ENCODE measurements at places on chromosomes 1 and 21.

- DNase-seq: no peak
Observed at GRCh38 chr1:203522237-203522636, 28.3 kb downstream of the OPTC start.

- DNase-seq: no peak
Observed at GRCh38 chr1:42002220-42002619, 83.5 kb upstream of the HIVEP3 start.

DNA sequence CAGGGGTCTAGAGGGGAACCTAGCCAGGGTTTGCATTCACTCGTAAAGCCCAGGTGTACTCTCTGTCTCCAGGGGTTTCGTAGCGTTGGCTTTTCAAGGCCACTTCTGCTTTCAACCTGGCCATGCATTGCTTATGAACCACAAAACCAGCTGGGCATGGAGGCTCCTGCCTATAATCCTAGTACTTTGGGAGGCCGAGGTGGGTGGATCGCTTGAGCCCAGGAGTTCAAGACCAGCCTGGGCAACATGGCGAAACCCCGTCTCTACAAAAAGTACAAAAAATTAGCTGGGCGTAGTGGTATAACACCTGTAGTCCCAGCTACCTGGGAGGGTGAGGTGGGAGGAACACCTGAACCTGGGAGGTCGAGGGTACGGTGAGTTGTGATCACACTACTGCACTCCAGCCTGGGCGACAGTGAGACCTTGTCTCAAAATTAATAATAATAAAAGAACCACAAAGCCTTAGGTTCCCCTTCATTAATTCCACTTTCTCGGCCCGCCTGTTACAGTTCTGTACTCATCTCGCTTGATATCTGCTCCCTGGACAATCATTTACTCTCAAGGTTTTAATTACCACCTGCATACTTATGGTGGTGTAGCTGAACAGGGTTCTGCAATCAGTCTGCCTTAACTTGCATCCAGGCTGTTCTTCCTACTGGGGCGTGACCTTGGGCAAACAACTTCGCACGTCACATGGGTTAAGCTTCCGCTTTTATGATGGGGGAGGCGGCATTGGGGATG lies 6.1 kb downstream of the SLC16A4 start:
- no peak for DNase-seq

DNA sequence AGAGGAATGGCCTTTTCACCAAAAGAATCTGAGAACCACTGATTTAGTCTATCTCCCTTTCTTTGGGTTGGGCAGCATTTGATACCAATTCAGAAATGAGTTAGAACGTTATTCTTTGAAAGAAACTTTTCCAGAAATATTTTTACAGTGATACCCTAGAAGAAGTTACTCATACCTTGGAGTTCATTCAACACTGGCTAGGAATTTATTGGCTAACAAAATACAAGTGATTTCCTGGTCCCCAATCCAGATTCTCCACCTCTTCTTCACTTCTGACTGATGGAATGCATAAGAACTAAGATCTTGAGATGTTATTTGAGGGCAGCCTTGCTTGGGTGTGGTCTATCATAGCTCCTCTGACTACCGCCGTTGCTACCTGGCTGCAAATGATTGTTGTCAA lies 9.4 kb downstream of the C1orf162 start:
- DNase-seq: no peak

- DNase-seq: no peak
Observed at GRCh38 chr1:238177960-238178645, 287.4 kb upstream of the ZP4 start.

DNA sequence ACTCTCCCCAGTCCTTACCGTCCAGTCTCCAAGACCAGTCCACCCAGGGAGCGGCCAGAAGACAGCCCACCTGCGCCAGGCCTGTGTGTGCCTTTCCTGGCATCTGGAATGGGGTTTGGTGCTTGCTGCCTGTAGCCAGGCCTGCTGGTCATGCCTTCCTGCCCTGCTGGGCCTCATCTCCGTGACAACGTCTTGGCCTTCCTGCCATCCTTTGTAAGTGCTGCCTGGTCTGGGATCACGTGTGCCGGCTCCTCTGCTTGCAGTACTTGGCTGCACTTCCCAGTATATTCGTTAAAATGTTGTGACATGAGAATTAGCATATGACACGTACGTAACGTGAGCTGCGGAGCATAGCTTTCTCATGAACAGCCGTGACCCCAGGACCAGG lies 145.3 kb upstream of the COL6A1 start:
- no peak for DNase-seq

DNA sequence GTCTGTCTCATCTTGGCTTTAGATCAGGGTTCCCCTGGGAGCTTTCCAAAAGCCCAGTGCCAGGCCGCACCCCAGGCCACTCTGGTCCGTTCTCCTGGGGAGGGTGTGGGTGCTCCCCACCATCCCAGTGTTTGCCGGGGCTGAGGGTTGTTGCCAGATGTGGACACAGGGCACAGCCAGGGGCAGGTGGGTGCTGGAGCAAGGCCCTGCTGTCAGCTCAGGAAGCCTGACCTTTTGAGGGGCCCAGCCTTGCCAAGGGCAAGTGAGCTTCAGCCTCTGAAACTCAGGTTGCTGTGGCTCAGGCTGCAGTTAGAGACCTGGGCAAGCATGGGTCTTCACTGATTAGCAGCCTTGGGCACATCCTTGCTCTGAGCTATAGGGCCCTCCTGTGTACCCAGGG lies 22.8 kb upstream of the ZBTB21 start:
- DNase-seq: no peak

- no peak for DNase-seq
Observed at GRCh38 chr1:244316407-244316806, 135.3 kb downstream of the ADSS2 start.

DNA sequence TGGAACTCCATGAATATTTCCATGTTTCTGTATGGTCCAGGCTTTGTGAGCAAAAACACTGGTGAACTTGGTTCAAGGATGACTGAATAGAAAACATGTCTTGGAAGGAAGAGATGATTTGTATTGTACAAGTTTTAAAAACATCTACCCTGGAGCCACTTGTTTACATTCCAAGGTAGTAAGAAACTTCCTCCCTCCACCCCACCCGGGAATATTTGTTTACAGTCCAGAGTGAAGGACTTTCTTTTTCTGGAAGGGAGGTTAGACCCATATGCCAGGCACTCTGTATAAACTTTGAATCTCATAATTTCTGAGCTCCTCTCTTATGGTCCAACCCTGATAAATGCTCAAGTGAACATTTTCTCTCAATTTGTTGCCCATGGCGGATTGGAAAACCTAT lies 323.3 kb upstream of the LYPLAL1 start:
- DNase-seq: no peak

- DNase-seq: no peak
Observed at GRCh38 chr1:33821291-33821690, 42.6 kb upstream of the HMGB4 start.

GRCh38 chr21:45152265-45152746 lies 77.9 kb downstream of the ADARB1 start:
- DNase-seq: peak; percentile 38

GRCh38 chr1:2640626-2641025 lies 7.8 kb upstream of the MMEL1 start:
- DNase-seq: no peak

GRCh38 chr1:240827786-240828185 lies 215.8 kb upstream of the GREM2 start:
- no peak for DNase-seq

GRCh38 chr1:185808631-185809030 lies 74.4 kb downstream of the HMCN1 start:
- no peak for DNase-seq

DNA sequence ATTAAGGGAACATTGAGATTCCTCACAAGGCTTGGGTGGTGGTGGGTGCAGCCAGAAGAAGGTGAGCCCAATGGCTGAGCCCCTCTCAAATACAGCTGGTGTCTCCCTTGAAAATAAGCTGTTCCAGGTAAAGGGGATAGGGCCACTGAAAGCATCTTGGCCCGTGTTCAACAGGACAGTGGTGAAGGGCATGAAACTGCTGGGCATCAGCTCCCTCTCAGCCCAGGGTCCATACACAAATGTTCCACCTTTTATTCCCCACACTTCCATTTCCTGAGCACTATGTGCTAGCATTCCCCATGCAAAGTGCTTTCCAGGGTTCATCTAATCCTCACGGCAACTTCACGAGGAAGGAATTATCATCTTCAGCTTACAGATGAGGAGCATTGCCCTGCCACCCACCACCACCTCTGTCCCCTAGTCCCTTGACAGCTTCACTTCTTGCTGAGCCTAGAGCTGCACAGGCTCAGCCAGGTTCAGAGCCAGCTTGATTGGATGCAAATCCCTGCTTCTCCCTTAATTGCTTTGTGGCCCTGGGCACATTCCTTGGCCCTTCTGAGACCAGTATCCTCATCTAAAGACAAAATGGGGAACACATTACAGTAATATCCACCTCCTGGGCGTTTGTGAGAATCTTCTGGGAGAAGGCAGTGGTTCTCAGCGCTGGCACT lies 9.6 kb downstream of the TAGLN2 start:
- DNase-seq: no peak

- DNase-seq: no peak
Observed at GRCh38 chr1:12178511-12178910, 11.7 kb downstream of the TNFRSF1B start.

DNA sequence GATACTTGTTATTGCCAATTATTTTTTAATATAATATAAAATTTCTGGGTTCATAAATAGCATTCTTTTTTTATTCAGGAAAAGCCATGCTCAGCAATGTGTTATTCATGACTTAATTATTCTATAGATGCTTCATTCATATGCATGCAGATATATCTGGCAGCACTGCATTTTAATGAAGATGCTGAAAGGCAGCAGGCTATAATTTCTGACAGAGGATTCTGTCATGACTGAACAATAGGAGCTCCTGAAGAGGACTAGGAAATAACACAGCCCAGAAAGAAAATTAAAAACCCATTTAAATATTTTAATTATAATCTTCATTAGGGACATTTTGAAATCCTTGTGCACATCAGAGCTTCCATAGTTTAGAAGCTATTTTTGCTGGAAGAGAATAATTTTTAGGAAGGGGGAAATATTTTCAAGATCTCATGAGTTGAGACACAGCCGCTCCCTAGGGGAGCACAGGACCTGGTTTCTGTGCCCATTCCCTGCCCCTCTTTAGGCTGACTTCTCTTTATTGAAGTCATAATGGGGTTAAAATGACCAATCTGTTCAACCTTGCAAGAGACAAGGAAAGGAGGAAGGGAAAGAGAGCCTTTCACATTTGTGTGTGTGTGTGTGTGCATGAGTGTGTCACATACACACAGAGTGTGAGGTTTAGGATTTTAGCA lies 83.9 kb downstream of the RPE65 start:
- no peak for DNase-seq

- no peak for DNase-seq
Observed at GRCh38 chr1:232227306-232227705, 402.6 kb downstream of the SIPA1L2 start.

GRCh38 chr1:33358114-33358794 lies 37.4 kb upstream of the A3GALT2 start:
- no peak for DNase-seq

DNA sequence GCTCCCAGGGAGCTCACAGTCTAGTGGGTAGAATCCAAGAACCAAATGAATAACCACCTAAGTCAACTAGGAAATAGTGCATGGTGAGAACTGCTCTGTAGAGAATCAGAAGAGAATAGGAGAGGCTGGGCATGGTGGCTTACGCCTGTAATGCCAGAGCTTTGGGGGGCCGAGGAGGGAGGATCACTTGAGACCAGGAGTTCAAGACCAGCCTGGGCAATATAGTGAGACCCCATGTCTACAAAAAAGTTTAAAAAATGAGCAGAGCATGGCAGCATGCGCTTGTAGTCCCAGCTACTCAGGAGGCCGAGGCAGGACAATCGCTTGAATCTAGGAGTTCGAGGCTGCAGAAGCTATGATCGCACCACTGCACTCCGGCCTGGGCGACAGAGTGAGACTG lies 122.3 kb upstream of the IRF2BP2 start:
- DNase-seq: no peak

DNA sequence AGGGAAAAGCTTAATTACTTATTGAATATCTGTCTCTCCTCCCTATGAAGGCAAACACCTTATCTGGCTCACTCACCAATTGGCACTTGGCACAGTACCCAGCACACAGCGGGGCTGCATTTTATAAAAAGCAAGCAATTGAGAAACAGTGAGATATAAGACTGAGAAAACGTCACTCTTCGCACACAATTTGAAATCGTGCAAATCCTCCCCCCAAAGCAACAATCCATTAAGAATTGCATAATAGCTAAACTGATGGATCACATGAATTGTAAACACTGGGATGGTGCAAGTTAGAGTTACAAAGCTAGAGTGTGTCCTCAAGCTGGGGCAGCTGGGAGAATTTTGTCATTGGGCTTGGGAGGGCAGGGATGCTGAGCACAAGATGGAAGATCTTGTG lies 27.1 kb downstream of the PRDX6 start:
- DNase-seq: no peak

DNA sequence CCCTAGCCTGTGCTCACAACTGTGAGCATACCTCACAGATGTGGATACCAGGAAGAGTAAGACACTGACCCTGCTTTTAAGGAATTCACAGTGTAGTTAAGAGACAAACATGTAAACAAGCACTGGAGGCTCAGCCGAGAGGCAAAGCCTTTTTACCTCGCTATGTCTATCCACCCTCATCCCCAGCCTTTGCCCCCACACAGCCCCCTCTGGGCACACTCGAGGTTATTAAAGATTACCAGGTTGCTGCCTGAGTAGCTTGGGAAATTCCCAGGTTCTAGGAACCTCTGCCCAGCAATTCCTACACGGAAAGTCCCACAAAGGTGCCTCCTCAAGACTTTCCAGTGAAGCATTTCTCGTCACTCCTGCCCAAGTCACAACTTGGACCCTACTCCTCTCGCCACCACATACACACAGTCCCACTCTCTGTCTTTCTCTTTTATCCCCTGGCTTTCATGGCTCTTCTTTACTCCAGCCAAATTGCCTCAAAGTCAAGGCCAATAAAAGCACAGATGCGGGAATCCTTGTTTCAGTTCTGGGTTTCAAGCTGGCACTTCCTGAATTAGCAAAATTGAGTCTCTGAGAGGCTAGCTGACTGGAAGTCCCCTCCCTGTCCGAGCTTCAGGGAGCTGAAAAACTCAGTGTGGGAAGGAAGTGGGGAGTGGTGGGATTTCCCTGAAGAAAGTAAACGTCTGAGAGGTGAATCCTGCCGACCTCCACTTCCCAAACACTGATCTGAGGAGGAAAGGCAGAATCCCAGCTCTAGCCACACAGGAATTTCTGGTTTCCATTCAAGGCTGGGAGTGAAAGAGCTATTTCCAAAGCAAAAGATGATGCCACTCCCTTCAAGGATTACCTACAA lies 7.6 kb downstream of the DENND2D start:
- DNase-seq: no peak

GRCh38 chr1:109850194-109850593 lies 60.5 kb upstream of the CSF1 start:
- no peak for DNase-seq

All from stimulated activated CD8-positive, alpha-beta memory T cell treated with anti-CD3 and anti-CD28 coated beads, Interleukin-7, amount 100 ng/mL, for 1 hour (primary cell).